ENCODE measurements at places on chromosomes 12 and 14.

GRCh38 chr14:95311752-95312151 lies 8.0 kb downstream of the CLMN start:
- no peak for DNase-seq

DNA sequence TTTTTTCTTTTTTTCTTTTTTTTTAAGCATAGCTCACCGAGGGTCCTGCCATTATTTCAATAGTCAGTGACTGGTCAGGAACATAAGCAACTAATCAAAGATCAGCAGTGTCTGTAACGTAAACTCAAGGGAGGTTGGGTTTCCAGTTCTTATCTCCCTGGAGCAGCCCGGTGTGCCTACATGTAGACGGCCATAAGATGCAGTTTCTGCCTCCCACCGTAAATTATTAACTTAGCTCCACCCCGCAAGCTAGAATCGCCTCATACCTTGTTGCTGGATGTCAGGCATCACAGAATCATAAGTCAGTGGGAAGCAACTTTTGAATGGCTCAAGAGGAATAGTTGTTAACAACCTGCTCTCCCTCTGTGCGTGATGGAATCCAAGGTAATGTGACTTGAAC lies at the start of gene MYO1H:
MYO1H (plus strand) TSS at position 312 of the 400 bp plus-strand sequence; CDS start at position 373, 61 bp downstream.
- no peak for DNase-seq

DNA sequence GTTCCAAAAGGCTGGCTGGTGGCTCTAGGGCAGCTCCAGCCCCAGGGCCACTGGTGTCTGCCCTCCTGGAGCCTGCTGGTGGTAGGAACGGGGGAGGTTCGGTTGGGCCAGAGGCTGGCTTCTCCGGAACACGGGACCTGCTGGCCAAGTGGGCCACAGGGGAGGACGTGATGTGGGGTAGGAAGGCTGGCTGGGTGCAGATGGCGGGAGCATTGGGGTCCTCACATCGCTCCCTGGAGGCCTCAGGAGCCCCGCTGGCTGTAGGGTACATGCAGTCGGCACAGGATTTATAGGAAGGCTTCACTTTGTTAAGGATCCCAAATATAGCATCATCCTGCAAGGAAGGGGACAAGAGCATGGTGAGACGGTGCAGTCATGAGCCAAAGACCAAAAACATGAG lies 57.6 kb upstream of the CORO1C start:
- DNase-seq, result no peak

GRCh38 chr14:63344336-63344735 lies 25.6 kb upstream of the GPHB5 start:
- DNase-seq, result no peak

DNA sequence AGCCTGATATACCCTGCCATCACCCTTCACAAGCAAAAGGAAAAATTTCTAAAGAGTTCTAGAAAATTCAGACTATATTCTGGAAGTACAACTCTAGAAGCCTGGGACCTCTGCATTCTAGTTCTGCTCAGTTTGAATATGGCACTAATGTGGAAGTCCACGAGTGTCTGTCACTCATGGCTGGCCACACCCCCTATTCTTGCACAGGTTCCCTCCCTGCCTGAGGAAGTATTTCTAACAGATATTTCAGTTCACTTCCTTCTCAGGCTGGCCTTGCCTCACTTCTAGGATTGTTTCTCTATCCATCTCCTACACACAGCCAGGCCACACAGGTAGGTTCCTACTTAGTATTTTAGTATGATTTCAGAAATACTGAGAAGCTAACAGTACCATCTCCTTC lies 67.4 kb downstream of the PHLDA1 start:
- DNase-seq, result no peak

DNA sequence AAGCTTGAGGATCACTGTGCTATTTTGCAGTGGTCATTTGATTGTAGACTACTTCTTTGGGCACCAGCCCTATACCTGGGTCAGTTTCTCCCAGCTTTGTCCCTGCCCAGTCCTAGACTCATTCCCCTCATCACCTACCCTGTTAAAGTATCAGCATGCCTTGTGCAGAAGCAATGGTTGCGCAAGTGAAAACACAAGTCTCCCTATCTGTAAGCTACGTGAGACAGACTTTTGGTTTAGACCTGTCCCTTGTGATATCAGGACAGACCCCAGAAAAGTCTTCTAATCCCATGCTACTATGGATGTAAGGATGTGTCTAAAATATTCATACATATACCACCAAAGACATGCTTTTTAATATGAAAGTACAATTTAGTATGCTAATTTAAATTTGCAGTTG lies 88.8 kb upstream of the ATP2B1 start:
- DNase-seq, result no peak

- no peak for DNase-seq
Measured at GRCh38 chr12:32788405-32788804, 32.7 kb upstream of the YARS2 start.

GRCh38 chr12:39372204-39372925 lies 70.6 kb downstream of the KIF21A start:
- no peak for DNase-seq

- peak; percentile 82 for DNase-seq
Measured at GRCh38 chr14:29927376-29928116, at the start of gene PRKD1. TSS of gene PRKD1 (minus strand) at chr14:29927847.

DNA sequence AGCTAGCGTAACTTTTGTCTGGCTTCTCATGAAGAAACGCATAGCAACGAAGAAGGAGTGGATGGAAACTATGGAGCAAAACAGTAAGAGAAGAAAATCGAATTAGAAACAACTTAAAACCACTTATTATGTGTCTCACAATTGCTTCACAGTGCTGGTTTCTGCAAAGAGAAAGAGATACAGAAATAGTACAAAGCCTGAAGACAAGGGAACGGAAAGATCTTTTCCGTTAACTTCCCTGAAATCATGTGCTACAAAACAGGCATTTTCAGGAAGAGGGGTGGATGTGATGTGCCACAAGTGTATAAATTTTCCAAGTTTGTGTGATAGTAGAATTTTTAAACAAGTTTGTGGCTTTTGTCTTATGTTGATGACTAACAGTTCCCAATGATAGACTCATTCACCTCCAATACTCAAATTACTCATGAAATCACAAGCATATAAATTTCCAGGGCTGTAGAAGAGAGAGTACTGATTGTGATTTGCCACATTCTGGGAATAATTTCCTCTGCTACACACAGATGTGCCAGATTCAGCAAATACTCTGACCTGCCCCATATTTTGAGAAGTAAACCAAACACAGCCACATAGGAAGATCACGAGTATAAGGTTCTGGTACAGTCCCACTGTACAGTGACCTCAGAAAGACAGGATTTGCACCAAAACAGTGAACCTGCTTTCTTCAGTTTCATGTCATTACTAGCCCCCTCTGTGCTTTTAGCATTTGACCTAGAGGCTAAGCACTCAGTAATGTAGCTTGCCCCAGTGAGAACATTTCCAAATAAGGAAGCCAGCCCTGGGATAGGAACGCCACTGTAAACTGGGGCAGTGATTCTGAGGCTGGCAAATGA lies 41.4 kb upstream of the PPFIA2 start:
- no peak for DNase-seq

- no peak for DNase-seq
Measured at GRCh38 chr12:69095765-69096477, 143.4 kb upstream of the CPSF6 start.

DNA sequence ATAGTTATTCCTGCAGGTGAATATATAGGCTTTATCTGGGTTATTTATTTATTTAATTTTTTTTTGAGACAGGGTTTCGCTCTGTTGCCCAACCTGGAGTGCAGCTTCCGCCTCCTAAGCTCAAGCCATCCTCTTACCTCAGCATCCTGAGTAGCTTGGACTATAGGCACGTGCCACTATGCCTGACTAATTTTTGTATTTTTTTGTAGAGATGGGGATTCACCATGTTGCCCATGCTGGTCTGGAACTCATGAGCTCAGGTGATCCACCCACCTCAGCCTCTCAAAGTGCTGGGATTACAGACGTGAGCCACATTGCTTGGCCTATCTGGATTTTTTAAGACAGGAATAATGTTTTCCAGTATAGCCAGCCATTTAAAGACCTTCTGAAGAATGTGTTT lies 2.0 kb downstream of the RAN start:
- no peak for DNase-seq

DNA sequence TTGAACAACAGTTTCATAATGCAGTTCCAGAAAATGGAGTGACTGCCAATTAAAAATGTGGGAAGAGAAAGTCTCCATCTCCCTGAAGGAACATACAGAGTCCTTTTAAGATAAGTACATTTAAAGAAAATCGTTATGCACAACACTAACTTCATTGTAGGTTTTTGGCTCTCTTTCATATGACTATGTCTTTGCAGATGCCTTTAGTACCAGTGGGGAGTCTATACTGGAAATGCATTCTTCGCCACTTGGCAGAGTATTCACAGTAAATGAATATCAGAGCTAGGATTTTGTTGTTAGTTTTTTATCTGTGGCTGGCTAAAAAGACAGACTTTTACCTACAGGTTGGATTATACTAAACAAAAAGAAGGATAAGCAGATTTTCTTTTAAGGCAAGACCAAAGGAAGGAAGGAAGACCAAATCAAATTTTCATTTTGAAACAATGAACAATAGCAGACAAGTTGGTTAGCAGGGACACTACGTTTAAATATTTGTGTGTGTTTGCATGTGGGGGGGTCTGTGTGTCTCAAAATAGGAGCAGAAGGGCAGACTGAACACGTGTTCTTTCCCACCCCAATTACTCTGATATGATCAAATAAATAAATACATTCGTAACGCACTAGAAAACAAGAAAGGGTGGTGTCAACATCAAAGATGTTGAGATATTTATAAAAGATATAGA lies 124.5 kb downstream of the BTG1 start:
- no peak for DNase-seq

DNA sequence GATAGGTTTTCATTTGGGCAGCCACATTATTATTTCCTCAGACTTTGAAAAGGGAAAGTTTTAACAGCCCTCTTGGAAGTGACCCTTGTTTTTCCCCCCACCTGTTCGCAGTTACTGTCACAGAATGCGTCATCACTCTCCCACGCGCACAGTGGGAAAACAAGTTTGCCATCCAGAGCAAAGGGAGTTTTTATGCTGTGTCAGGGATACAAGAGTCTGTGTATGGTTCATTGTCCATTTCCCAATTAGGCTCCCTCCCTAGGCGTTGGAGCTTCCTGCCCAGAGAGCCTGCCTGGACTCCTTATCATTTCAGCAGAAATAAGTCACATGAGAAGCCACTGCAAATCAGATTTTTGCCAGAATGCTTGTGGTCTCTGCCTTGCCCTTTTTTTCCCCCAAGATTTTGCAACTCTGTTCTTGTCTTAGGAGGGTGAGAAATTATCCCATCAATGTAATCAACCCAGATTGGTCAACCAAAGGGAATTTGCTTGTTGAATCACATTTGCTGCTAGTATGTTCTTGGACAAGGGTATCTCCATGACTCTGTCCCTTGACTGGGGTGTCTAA lies 104.1 kb downstream of the IGF1 start:
- DNase-seq, result no peak

DNA sequence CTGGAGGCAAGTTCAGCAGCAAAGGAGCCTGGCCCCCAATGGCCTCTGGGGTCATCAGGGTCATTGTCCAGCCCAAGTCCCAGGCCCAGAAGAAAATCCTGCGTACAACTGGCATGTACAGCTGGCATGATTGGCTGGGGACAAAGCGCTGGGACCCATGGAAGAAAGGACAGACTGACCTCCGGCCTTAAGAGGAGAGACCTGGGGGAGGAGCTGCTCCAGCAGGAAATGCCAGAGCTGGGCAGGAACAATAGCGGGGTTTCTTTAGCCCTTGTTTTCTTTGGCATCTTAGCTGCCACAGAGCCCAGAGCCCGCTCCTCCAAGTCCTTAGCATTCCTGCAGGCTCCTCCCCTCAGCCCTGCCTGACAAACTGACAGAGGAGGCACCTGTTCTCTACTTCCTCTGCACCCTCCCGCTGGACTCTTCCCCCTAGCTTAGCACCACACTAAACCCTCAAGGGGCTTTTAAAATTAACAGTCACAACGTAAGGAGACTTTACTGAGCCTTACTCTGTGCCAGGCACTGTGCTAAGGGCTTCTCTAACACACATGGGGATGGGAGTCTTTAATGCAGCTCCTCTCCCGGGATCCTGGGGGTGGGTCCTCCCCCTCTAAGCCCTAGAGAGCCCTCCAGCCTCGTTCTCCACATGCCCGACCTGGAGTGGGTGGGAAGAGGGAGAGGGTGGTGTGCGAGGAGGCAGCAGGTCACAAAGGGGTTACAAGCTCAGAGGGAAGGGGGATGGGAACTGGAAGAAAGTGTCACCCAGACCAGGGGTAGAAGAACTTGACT lies 1.8 kb upstream of the AQP5 start:
- peak; percentile 63 for DNase-seq

DNA sequence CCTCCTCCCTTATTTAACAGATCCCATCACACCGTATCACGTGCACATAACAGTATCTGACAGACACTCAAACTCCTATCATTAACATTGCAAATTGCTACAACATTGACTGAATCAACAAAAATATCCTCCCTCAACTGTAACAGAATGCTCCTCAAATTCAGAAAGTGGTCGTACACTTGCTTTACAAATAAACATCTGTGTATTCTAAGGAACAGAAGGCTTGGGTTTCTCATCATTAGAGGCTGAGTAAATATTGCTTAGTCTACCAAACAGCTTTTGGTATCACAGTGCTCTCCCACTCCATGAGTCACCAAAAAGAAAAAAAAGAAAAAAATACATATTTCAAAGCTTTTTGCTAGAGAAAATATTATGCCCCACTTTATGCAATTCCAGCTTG lies 23.9 kb downstream of the FERMT2 start:
- no peak for DNase-seq

GRCh38 chr14:72123755-72124154 lies 191.5 kb downstream of the RGS6 start:
- DNase-seq, result no peak

DNA sequence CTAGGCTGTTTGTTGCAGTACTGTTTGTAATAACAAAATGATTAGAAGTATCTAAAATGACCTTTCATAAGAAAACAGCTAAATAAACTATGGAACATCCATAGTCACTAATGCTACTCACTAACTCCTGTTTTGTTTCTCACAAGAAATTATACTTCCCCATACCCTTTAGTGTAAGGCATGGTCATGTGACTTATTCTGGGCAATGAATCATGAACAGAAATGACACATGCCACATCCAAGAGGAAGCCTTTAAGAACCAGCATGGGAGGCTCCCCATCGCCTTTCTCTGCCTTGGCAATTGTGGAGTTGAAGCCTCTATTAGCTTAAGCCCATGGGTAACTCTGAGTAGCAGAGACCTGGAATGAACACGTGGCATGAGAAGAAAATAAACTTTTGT lies 49.3 kb downstream of the KSR2 start:
- DNase-seq, result no peak

- DNase-seq, result no peak
Measured at GRCh38 chr12:28059220-28059619, 86.7 kb upstream of the PTHLH start.

GRCh38 chr12:20602641-20603391 lies 92.3 kb upstream of the SLCO1C1 start:
- peak; percentile 39 for DNase-seq

GRCh38 chr14:90583427-90583826 lies 186.6 kb downstream of the CALM1 start:
- DNase-seq, result no peak

- DNase-seq, result no peak
Measured at GRCh38 chr12:81021834-81022233, 56.0 kb upstream of the ACSS3 start.

- DNase-seq, result no peak
Measured at GRCh38 chr14:56860441-56860840, 50.2 kb upstream of the OTX2 start.
